Activated CD4-positive, alpha-beta memory T cell treated with anti-CD3 and anti-CD28 coated beads, Interleukin-2, amount 10 ng/mL, durations not matched to agents 7 days and 5 days (primary cell): ENCODE measurements at places on chromosomes 7 and 10. TPM values are rescaled to one million over a fixed set of nuclear protein-coding genes. Genes with fewer than 3 reads are reported as not detected.

GRCh38 chr7:150502519-150502918, 12.2 kb upstream of the GIMAP7 start:
- H3K27ac ChIP-seq, result peak overlapping the region; percentile 90
- peak; percentile 68 for DNase-seq
- H3K4me1 ChIP-seq, result peaks cover 75% of the 10 kb centered on the region
- H3K36me3 ChIP-seq, result peaks cover 57% of the 10 kb centered on the region
- H3K27me3 ChIP-seq, result no peaks in the 10 kb centered on the region

GRCh38 chr7:40418448-40418847, 283.6 kb downstream of the SUGCT start:
- no peak overlapping the region for H3K27ac ChIP-seq
- no peaks in the 10 kb centered on the region for H3K36me3 ChIP-seq
- DNase-seq, result no peak
- H3K27me3 ChIP-seq, result no peaks in the 10 kb centered on the region
- H3K4me3 ChIP-seq, result no peak overlapping the region

GRCh38 chr10:18879284-18879683, 169.3 kb upstream of the MALRD1 start:
- H3K4me1 ChIP-seq, result no peaks in the 10 kb centered on the region
- no peak overlapping the region for H3K27ac ChIP-seq
- H3K36me3 ChIP-seq, result no peaks in the 10 kb centered on the region
- H3K27me3 ChIP-seq, result no peaks in the 10 kb centered on the region
- DNase-seq, result no peak

GRCh38 chr10:116972131-116972530, 32.9 kb downstream of the SHTN1 start:
- no peaks in the 10 kb centered on the region for H3K36me3 ChIP-seq
- no peaks in the 10 kb centered on the region for H3K27me3 ChIP-seq
- no peak overlapping the region for H3K27ac ChIP-seq
- no peaks in the 10 kb centered on the region for H3K4me1 ChIP-seq

DNA sequence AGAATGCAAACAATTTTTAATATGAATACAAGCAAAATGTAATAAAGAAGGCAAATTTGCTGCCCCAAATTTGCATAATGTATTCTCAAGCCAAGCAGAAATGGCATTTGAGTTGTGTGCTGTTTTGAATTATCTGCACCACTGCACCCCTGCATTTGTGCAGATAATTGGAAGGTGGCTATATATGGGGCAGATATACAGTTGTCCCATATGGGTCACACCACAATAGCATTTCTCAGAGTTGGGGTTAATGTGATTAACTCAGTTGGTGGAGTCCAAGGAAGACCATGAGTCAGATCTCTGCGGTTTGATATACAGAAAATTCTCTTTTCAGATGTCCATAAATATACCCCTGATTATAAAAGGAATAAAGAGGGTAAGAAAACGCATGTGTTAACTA, 68.9 kb upstream of the EXOC4 start:
- H3K27ac ChIP-seq, result no peak overlapping the region
- no peaks in the 10 kb centered on the region for H3K36me3 ChIP-seq

Gene DPP6
- not detected for total RNA-seq
